ENCODE measurements at places on chromosomes 2 and 18.

GRCh38 chr2:138503087-138503442 is 1.5 kb downstream of the SPOPL start:
- H3K4me3 ChIP-seq = peak overlapping the region; percentile 99
- H3K4me1 ChIP-seq = peaks cover 60% of the 10 kb centered on the region
- no peak overlapping the region for H3K27ac ChIP-seq
- H3K27me3 ChIP-seq = peaks cover 4% of the 10 kb centered on the region

DNA sequence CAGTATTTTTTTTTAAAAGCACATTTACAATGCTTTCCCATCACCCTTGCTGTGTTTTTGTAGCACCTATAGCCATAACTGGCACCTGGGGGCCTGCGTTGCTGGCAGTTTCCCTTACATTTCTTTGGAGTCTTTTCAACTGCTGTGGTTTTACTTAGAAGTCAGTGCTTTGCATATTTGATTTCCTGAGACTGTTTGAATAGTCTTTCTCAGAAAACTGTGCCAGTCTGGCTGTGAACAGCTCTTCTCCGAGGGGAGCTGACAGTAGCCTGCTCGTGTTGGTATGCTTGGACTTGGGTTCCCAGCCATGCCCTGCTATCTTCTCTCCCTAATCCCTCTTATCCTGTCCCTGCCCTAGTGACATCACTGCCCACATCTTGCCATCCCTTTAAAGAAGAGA is 81.5 kb downstream of the DPP4 start:
- H3K4me3 ChIP-seq = no peak overlapping the region
- H3K27ac ChIP-seq = no peak overlapping the region
- DNase-seq = no peak

DNA sequence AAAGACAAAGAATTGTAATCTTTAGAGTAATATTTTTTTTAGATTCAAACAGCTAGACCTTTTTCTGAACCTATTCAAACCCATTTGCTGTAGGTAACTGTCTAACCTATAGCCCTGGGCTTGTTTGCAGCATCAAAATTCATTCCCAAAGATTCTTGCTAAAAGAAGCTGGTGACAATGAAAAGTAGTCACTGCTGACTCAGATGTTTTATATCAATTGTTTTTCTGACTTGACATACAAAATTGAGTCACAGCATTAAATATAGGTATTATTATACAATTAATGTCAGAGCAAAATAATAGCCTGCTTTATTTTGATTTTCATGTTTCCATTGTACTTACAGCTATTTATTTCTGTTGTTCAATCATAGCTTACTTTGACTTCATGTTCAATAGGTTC is 320.3 kb upstream of the NRP2 start:
- no peak overlapping the region for H3K4me3 ChIP-seq
- no peak overlapping the region for H3K27ac ChIP-seq

DNA sequence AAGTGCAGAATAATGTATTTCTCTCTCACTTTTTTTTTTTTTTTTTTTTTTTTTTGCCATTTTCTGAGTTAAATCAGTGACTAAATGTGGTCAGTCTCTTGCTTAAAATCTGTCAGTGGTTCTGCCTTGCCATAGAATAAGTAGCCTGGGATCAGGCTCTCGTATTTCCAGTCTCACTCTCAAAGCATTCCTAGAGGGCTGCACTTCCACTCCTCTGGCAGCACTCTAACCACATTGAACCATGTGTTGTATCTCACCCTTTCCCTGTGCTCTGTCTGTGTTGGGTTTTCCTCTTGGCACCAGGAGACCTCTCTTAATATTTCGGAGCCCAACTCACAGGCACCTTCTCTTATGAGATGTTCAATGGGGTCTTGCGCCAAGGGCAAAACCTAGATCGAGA is 304.4 kb downstream of the CTNNA2 start:
- H3K36me3 ChIP-seq = no peaks in the 10 kb centered on the region
- no peak for DNase-seq
- no peak overlapping the region for H3K27ac ChIP-seq
- H3K27me3 ChIP-seq = no peaks in the 10 kb centered on the region
- peaks cover 5% of the 10 kb centered on the region for H3K4me1 ChIP-seq
- no peak overlapping the region for H3K4me3 ChIP-seq

- DNase-seq = no peak
- H3K4me3 ChIP-seq = no peak overlapping the region
- no peaks in the 10 kb centered on the region for H3K4me1 ChIP-seq
These were observed 75.7 kb downstream of the FTCDNL1 start for GRCh38 chr2:199775267-199775666.

DNA sequence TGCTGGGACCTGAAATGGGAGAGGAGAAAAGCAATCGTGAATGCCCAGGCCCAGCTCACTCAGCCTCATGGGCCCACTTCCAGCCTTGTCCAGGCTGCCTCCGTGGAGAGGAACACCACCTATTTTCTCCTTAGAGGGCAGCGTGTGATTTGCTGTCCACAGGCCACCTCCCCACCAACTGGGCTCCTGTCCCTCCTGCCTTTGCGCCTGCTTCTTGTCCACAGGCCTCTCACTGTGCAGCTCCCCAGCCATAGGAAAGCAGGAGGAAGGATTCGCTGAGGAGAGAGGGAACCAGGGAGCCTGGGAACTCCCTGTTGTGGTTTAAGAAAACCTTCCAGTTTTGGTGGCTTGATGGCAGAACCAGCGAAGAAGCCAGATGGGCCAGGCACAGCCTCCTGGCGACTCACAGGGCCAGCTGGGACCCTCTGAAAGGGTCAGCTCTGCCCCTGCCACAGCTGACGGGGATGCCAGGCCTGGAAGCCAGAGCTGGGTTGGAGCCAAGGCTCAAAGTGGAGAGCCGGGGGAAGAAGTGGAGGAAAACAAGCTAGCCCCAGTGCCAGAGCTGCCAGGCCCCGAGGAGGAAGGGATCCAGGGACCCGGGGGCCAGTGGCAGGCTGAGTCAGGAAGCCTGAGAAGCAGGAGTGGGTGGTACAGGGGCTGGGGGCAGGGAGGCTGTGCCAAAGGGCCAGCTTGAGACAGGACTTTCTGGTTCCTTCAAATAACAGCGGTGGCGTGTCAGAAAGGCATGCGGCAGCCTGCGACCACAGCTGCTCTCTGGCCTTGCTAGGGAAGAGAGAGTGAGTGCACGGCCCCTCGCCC is 9.9 kb downstream of the TMBIM1 start:
- no peaks in the 10 kb centered on the region for H3K36me3 ChIP-seq
- H3K27me3 ChIP-seq = no peaks in the 10 kb centered on the region
- no peak overlapping the region for H3K4me3 ChIP-seq
- peaks cover 43% of the 10 kb centered on the region for H3K4me1 ChIP-seq
